COLO829 (cell line): ENCODE measurements at places on chromosomes 2 and 18.

- DNase-seq, result peak; percentile 92
These were observed 22.0 kb downstream of the KATNAL2 start for GRCh38 chr18:46939337-46939963.

- DNase-seq, result no peak
These were observed 377.8 kb upstream of the DDX18 start for GRCh38 chr2:117436697-117437096.

DNA sequence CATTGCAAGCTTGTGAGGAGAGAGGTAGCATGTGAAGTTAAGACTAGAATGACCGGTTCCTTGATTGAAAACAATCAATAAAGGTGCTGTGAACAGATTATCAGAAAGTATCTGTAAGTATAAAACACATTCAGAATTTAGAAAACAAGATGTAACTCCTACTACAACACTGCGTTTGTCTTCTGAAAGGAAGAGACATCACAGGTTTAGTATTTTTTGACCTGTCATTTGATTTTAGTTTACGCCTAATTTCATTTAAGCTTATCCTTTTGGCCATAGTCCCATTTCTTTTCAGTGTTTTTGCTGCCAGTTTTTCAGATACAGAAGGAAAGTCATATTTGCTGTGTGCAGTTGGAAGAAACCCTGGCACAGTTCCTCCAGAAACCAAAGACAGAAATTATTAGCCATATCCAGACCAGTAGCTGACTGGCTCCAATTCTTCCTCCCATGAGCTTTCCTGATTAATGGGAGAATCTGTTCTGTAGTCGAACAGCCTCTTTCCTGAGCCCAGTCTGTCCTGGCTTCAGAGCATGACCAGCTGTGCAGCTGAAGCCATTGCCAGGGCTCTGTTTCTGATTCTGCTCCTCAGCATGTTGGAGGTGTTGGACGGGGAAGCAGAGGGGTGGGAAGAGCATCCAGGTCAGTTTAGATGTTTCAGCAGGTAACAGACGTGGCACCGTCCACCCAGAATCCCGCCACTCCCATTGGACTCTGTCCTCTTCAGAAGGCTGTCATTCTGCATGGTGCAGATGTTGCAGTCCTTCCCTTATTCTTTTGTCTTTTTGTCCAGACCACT is 61.0 kb downstream of the CRIM1 start:
- DNase-seq, result no peak

GRCh38 chr2:192546565-192546964 is 351.8 kb upstream of the TMEFF2 start:
- DNase-seq, result no peak

DNA sequence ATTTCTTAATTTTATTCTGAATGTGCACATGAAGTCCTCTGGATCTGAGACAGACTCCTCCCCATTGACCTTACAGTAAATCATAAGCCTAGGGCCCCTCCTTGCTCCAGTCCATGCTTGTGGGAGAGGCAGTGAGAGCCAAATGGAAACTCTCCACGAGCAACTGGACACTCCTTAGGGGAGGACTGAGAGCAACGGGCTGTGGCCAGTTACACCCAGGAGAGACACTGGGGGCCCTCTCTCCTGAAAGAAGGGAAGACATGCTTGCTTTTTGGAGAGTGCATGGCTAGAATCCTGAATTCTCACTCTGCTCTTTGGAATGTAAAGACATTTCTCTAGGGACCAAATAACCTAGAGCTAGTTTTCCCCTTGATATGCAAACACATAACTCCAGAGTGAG is 49.0 kb upstream of the BIN1 start:
- DNase-seq, result no peak

- no peak for DNase-seq
These were observed 199.3 kb upstream of the GALNT5 start for GRCh38 chr2:157058161-157058560.

DNA sequence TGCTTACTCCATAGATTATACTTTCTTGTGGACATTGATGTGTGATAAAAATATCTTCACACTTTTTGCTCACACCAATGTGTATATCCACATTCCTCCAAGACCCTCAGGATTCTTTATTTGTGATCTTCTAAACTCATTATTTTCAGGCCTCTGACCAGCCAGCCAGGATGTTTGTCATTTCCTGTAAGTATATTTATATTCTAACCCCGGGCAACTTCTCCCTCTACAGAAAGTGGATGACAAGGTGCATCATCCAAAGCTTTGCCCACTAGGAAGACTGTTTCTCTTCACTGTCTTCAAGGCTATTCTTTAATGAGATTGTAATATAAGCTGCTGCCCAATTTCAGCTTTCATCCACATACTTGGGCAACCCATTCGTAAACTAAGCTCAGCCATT is 3.6 kb upstream of the CWC22 start:
- no peak for DNase-seq

DNA sequence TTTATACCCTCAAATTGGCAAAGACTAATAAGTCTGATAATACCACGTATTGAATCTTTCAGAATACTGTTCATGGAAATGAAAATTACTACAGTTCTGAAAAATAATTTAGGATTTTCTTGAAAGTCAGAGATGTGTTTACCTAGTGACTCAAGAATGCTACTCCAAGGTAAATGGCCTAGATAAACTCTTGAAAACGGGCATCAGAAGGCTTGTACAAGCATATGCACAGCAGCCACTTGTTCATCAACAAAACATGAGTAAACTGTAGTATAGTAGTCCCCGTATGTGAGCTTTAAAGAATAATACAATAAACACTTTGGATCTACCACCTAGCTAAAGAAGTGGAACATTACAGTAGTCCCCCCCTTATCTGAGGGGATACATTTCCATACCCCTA is 157.5 kb downstream of the THADA start:
- DNase-seq, result no peak

DNA sequence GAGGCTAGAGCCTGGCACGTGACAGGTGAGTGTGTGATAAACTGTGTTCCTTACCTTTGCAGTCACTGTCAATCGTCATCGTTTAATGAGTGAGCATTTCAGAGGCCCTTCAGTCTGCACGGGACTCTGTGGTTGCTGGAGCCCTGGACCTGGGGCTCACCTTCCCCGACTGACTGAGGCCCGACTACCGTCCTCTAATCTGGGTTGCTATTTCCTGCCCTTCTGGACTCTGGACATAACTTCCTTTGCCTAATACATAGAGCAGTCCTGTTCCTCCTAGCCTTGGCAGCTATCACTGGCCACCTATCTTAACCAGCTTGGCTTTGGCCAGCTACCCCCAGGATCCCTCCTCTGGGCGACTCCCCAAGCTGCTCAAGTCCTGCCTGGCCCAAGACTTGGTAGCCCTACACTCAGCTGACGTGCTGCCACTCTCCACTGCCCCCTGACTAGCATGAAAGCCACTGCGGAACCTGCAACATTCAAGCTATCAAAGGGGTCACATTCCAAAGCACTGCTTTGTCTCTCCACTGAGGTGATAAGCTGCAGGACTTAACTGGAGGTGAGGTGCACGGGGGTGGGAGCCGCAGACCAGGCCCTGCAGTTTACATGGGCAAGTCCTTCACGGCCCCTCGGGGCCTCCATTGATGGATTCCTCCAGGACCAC is 11.1 kb upstream of the RAB17 start:
- DNase-seq, result no peak

GRCh38 chr2:173982918-173983317 is 17.7 kb upstream of the SP3 start:
- no peak for DNase-seq

DNA sequence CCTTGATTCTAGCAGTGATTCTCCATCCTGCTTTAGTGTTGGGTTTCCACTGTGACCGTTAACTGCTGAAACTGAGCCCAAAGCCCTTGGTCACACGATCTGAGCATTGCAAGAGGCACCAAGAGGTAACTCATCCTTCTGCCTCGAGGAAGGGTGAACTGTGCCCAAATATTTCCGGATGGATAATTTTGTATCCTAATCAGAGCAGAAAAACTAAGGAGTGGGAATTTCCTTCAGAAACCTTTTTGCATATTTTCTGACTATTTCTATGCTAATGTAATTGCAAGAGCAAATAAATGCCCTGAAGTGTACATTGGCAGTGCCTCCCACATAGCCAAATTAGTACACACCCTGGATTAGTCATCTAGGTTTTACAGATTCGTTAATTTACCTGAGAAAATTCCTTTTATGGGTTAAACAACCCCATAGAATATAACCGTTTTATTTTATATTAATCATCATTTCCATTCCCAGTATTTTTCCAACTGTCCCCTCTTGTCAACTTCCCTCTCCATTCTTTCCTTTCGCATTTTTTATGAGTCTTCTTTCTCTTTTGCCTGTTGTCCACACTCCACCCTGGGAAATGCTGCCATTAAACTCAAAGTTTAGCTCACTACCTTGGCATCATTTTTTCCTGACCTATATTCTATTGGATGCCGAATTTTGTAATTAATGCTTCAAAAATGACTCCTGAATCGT is 31.7 kb upstream of the COBLL1 start:
- no peak for DNase-seq

GRCh38 chr2:10331027-10331701 is 28.5 kb downstream of the HPCAL1 start:
- no peak for DNase-seq

- DNase-seq, result no peak
These were observed 8.5 kb downstream of the SLC66A2 start for GRCh38 chr18:79942786-79943607.

- DNase-seq, result peak; percentile 37
These were observed 89.6 kb downstream of the GBX2 start for GRCh38 chr2:236078297-236079255.

DNA sequence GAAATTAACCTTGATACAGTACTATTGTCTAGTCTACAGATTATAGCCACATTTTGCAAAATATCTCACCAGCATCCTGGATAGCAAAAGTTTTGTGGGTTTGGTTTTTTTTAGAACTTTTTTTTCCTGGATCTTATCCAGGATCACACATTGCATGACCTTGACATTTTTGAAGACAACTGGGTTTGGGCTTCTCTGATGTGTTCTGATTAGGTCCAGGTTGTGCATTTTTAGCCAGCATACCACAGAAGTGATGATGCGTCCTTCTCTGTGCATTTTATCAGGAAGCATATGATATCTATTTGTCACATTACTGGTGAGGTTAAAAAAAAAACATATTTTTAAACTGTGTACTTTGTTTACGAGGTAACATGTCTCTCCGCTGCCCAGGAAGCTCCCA is 221.0 kb upstream of the OSR1 start:
- no peak for DNase-seq

GRCh38 chr2:98607741-98608115 is 584 bp downstream of the COA5 start:
- DNase-seq, result peak; percentile 2

DNA sequence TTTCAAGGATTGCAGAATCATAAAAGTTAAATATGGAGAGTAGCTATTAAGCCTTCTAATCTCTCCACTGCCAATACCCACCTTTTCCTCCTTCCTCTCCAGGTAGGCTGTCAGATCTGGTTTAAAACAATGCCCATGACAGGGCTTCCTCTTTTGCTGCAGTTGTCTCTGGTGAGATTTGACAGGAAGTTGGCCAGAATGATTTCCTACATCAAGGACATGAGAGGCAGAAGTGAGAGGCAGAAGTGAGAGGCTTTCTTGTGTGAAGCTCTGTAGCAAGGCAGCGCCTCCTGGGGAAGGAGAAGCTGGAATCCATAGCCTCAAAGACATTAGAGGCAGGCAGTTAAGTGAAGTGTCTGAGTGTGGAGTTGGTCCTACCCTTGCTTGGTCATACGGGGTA is 385.7 kb downstream of the HRH4 start:
- DNase-seq, result no peak

- DNase-seq, result no peak
These were observed 382.7 kb upstream of the KLHL29 start for GRCh38 chr2:23002234-23002633.

DNA sequence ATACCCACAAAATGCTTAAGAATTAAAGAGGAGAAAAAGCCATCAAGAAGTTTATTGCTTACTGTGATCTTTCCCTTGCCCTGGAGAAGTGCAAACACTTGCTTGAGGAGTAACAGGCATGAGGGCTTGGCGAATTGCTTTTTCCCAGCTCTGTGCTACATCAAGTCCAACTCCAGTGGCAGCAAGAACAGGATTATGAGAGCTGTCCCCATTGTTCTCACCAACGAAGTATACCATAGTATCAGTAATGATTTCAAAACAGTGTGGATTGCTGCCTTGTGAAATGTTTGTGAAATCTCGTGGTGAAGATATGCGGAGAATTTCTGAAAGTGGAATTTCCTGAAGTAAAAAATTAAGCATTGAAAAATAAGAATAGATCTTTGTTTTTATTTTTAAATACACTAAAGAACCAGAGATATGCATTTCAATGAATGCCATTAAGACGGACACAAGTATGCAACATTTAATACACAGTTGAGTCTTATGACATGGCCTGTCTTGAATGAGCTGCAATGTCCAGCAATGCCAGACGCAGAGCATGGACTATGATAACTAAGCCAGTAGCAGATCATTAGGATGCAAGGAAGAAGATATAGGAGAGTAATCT is 43.0 kb downstream of the NDUFAF7 start:
- peak; percentile 35 for DNase-seq

DNA sequence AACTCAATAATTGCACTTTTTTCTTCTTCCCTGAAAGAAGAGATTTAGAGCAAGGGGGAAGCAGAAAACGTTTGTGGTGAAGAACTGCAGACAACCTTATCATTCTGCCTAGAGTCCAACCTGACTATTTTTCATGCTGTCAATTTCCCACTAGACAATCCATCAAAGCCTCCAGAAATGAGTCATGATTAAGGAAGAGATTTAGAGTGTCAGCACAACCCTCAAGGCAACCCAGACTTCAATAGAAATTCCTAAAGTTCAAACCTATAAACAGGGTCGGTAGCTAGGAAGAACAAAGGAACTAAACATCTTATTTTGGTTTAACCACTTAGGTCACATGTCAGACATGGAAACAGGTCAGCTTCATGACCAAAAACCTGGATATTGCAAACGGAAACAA is 86.9 kb downstream of the SLC25A12 start:
- DNase-seq, result peak; percentile 77

GRCh38 chr18:36394486-36394885 is 97.0 kb downstream of the FHOD3 start:
- DNase-seq, result no peak

DNA sequence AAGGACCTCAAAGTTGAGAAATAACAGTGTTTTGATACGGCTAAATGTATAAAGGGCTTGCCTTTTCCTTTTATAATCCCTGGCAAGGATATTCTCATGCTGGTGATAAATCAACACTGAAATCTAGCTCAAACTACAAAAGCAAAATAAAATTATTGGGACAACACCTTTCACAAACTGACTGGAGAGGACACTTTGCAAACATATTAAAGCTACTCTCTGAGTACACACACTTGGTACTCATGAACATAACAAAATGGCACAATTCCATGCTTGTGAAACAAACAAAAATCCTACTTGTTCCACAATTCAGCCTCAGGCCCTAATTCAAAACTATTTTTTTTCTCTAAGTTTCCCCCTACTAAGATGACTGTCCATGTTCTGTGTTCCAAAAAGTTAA is 305.8 kb downstream of the ETAA1 start:
- no peak for DNase-seq

DNA sequence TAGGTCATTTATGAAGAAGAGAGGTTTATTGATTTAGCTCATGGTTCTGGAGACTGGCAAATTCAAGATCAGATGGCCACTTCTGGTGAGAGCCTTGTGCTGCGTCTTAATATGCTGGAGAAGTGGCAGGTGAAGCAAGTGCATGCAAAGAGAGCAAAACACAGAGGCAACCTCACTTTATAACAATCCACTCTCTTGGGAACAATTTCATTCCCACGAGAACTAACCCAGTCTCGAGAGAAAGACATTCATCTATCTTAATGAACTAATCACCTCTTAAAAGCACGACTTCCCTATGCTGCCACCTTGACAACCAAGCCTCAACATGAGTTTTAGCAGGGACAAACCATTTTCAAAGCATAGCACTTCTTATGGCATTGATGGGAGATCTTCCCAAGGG is 186.5 kb upstream of the RASGRP3 start:
- DNase-seq, result no peak

- DNase-seq, result peak; percentile 40
These were observed 79.0 kb downstream of the CIB4 start for GRCh38 chr2:26561918-26562810.
